ENCODE measurements at places on chromosomes 3 and 15.

DNA sequence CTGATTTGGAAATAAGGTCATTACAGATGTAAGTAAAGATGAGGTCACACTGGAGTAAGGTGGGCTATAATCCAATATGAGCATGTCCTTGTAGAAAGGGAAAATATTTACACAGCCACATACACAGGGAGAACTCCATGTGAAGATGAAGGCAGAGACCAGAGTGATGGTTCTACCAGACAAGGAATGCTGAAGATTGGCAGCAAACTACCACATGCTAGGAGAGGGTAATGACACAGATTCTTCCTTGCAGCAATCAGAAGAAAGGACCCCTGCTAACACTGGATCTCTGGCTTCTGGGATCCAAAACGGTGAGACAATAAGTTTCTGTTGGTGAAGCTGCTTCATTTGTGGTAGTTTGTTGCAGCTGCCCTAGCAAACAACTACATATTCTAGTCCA lies 56.0 kb upstream of the SPTSSB start:
- DNase-seq = no peak

DNA sequence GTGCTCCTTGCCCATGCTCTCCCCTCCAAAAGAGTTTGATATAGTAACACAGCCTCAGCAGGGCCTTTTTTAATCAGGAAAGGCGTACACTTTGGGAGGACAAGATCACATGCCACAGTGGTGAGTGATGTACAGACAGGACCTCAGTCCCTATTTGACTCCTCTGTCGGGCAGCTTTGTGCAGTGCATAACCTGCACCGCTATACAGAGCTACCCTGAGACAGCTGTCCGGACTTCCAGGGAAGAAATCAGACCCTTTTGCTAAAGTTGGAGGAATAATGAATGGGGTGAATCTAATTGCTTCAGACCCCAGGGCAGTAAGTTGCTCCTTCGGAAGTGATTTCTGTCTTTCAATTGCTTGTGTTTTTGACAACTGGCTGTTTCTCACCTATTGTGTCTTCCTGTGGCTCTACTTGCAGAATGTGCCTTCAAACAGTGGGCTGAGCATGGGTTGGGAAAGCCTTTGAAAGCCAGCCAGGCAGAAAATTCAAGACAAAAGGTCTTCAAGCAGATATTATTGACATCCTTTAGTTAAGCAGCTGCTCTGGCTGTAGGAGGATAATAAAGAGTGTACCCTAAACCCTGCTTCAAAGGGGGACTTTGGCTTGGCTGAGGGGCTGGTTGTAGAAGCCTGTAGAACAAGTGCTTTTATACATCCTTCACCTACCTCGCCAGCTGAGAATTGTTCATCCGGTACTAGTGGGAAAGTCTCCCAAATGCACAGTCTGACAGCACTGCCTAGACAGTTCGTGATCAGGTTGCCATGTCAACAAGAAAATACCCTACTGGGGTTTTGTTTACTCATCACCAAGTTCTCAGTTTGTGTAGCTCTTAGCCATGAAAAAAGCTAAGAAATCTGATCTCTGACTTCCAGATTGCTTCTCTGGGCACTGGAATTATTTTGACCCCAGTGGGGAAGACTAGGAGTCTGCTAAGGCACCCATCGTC lies 35.1 kb downstream of the SNTN start:
- DNase-seq = no peak

GRCh38 chr3:147407114-147407497 lies 763 bp upstream of the ZIC4 start:
- no peak for DNase-seq

DNA sequence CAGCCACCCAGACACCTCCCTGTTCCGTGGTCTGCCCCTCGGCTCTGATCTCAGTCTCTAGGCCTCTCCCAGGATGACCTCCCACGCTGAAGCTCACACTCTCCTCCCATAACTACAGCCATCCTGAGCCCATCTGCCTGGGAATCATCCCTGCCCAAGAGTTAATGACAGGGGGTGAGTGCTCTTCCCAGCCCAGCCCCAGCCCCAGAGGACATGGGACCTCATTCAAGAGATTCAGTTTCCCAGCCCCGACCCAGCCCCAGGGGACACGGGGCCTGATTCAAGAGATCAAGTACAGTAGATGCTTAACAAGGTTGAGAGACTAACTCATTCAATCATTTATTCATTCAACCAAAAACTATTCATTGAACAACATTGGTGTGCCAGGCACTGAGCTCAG lies 272.0 kb downstream of the XXYLT1 start:
- no peak for DNase-seq

- DNase-seq = no peak
Measured at GRCh38 chr3:48155122-48155521, 33.1 kb downstream of the CDC25A start.

DNA sequence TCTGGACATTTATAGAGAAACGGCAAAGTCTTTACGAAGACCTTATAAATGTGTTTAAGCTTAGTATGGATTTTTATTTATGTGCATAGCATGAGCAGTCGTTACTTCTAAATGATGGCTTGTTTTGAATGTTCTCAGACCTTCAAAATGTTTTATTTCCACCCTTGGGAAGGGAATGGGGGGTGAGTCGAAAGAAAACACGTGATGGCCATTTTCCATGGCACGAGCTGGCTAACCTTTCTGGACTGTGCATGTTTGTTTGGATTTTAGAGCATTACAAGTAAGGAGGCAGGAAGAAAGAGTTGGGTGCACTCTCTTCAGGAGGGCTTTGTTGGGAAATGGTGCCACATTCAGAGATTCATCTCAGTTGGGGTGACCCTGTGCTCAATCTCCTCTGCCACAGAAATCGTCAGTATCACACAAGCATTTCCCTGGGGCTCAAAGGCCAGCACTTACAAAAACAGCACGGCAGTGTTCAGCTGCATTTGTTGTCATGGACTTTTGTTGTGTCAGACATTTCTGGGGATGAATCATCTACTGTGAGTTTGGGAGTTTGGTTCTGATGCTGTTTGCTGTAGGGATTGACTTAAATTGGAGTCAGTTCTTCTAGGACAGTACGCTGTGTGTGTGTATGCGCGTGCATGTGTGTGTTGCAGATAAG lies 52.3 kb upstream of the ADAMTS9 start:
- DNase-seq = no peak

DNA sequence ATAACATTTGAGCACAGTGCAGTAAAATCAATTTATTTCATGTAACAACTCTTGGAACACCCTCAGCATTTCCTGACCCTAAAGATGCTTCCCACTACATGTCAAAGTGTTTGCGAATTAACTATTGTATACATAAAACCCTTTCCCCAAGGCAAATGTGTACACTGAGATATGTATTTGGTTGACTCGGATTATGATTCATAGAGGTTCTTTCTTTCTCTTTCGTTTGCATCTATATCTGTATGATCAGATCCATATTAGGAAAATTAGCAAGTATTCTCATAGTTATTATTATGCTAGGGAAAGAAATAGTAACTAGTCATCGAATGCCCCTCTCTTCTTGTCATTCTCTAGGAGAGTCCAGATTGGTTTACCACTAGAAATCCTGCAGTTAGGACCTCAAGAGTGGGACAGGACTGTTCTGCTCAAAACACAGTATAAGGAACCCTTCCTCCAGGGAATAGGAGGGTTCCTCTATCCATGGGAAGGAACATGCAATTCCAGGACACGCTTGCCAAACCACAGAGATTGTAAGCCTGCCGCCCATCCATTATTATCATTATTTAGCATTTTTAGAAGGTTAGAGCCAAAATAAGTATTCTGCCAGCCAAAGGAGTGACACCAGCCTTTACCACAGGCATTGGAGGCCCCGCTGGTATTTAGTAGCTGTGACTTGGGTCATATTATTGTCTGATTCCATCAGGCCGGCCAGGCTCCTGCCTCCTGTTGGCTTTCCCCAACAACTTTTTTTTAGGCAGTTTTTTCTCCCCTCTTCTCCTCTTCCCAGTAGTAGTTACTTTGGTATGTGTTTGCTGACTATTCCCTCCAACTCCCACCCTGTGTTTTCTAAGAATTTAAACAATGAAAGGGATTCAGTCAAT lies 100.7 kb downstream of the GALK2 start:
- DNase-seq = no peak

GRCh38 chr3:7607676-7608075 lies 746.8 kb downstream of the GRM7 start:
- no peak for DNase-seq

- no peak for DNase-seq
Measured at GRCh38 chr3:147538034-147538433, 128.9 kb downstream of the ZIC1 start.

- DNase-seq = no peak
Measured at GRCh38 chr15:82005239-82005638, 40.6 kb downstream of the MEX3B start.

DNA sequence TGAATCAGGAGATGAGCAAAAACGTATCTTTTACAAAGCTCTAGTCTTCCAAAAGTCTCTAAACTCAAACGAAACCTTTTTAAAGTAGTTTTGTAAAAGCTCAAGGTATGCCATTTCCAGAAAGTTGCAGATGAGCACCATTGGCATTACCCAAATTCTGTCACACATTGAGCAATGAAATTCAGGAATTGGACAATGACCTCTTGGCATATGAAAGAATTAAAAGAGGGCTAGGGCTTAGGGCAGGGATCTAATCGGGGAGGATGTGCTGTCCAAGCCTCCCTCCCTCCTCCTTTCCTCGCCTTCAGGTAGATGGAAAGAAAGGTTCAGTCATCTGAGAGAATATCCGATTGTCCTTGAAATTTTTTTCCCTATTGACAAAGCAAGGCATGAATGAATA lies 133.1 kb upstream of the CPNE4 start:
- no peak for DNase-seq

GRCh38 chr3:59749291-59749690 lies 699.5 kb upstream of the CFAP20DC start:
- DNase-seq = no peak

- no peak for DNase-seq
Measured at GRCh38 chr3:127639173-127640041, 10.4 kb downstream of the PODXL2 start.

DNA sequence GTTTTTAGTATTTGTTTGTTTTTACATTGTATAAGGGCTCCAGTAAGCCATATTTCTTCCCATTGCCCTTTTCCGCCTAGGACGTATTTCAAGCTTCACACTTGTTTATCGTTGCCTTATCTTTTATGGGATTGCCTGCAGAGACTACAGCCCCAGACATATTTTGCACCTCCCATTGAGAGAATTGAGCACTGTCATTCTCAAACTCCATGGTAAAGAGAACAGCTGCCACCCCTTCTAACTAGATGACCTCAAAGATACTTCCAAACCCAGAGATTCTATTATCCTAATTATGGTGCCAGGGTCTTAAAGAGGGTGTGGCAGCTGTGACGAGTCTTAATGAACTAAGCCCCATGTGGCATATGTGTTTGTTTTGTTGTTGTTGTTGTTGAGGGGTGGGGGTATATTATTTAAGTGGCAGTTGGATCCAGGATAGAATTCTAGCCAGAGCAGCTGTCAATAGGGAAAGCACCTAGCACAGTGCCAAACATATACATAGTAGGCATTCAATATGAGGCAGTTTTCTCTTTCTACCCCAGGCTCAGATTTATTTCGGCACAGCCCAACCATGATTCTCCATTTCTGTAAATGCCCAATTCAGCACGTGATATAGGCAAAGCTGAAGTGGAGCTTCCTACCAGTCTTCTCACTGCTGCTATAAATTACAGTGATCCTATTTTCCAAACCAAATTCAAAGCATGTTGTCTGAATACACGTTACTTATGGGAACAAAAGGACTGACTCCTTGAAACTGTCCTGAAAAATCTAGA lies 932 bp upstream of the TP53BP1 start:
- DNase-seq = peak; percentile 53

GRCh38 chr3:182165234-182165633 lies 453.5 kb downstream of the SOX2 start:
- no peak for DNase-seq

GRCh38 chr3:103609472-103609871 lies 1174.7 kb downstream of the ZPLD1 start:
- no peak for DNase-seq

GRCh38 chr3:125186261-125186787 lies 26.2 kb downstream of the SLC12A8 start:
- peak; percentile 21 for DNase-seq

DNA sequence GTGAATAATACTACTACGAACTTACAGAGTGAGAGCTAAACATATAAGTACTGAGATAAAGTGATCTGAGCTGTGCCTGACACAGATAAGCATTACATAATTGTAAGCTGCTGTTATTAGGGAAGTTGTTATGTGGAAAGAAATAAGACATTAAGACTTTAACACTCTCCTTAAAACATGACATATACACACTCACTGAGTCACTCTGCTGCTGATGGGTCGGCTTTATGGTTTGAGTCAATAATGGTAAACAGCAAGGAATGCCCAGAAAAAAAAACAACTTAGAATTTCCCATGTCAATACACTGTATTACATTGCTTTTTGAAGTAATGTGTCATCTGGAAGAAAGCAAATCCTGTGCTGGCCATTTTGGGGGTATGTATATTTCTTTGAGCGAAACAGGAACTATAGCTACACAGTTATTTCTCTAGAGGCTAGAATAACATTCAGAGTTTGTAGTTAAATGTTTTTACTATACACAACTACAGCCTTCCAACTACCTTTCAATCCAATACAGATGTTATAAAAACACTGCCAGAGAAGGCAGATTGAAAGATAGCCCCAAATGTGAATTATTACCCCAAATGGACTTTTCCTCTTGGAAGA lies 22.8 kb upstream of the SPRED1 start:
- DNase-seq = peak; percentile 18

GRCh38 chr3:195139876-195140240 lies 131.1 kb downstream of the XXYLT1 start:
- no peak for DNase-seq

DNA sequence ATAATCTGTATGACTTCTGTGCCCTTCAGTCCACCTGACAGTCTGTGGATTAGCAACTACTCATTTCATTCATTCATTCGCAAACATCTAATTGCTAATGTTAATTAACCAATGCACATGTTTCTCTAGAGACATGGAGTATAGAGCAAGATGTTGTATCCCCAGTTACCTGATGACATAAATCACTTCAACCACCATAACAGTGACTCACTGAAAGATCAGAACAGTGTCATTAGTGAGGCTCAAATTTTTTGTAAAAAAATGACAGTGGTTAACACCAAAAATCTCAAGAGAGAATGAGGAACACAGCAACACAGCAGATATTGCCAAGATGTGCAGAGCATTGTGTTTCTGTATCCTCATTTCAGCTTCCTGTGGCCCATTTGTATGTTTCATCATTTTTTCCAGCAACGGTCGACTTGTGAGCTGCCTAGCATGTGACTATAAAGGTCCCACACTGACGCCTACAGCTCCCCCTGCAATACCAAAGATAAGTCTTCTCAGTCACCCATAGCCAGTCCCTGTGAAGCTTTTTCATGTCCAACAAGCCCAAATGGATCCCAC lies 3.7 kb upstream of the PLD1 start:
- peak; percentile 90 for DNase-seq

- DNase-seq = peak; percentile 72
Measured at GRCh38 chr3:9732080-9732739, 675 bp downstream of the BRPF1 start.

DNA sequence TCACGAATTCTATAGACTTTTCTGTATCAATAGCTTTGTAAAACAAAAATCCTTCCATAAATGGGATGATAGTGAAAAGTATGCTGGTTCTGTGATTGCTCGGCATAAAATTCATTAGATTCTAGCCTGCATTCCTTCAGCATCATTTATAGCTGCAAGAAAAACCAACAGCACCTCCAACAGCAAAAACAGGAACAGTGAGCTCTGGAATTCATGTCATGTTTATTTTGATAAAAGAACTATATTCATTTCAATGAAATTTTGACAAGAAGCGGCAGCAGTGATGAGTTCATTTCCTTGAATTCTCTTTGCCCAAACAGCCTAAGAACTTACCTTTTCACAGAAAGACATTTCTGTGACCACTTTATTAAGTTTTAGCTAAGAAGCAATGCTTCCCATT lies 515.2 kb upstream of the CCDC54 start:
- no peak for DNase-seq

GRCh38 chr3:192449036-192449435 lies 278.3 kb downstream of the FGF12 start:
- DNase-seq = no peak

Measured in erythroblast (primary cell).